Spinal cord (tissue), 10 donors: ENCODE measurements at places on chromosomes 16 and 17.

GRCh38 chr17:74344658-74345057 lies 17.0 kb downstream of the BTBD17 start:
- peaks cover 14% of the 10 kb centered on the region for H3K4me1 ChIP-seq
- H3K27ac ChIP-seq, result no peak overlapping the region
- H3K36me3 ChIP-seq, result no peaks in the 10 kb centered on the region
- no peak for DNase-seq
- no peak overlapping the region for H3K4me3 ChIP-seq

GRCh38 chr17:343211-343610 lies 9.4 kb downstream of the RPH3AL start:
- H3K36me3 ChIP-seq, result no peaks in the 10 kb centered on the region
- H3K4me3 ChIP-seq, result no peak overlapping the region
- no peaks in the 10 kb centered on the region for H3K27me3 ChIP-seq
- peaks cover 17% of the 10 kb centered on the region for H3K4me1 ChIP-seq
- no peak for DNase-seq
- no peak overlapping the region for H3K27ac ChIP-seq

DNA sequence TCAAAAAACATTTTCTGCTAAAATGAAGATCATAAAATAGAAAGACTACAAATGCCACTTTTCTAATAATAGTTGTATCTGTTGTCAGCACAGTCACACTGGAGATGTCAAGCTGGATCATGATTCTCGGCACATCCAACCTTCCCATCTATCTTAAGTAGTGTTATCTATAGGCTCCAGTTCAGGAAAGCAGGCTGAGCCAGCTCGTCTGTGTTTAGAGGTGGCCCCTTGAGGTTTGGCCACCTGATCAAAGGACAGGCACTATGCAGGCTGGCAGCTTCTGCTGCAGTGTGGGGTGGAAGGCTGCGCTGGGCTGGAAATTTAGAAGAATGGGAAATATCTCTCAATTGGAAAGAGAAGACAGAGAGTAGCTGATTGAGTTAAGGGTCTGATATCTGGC lies 32.4 kb downstream of the SMYD4 start:
- H3K27me3 ChIP-seq, result no peaks in the 10 kb centered on the region
- no peak for DNase-seq
- H3K36me3 ChIP-seq, result peaks cover 32% of the 10 kb centered on the region
- H3K27ac ChIP-seq, result no peak overlapping the region

GRCh38 chr17:39979893-39980350 lies 685 bp upstream of the PSMD3 start:
- H3K27ac ChIP-seq, result peak overlapping the region; percentile 89
- H3K27me3 ChIP-seq, result no peaks in the 10 kb centered on the region
- H3K36me3 ChIP-seq, result peaks cover 13% of the 10 kb centered on the region
- H3K4me1 ChIP-seq, result no peaks in the 10 kb centered on the region
- peak overlapping the region; percentile 86 for H3K4me3 ChIP-seq
- no peak for DNase-seq

DNA sequence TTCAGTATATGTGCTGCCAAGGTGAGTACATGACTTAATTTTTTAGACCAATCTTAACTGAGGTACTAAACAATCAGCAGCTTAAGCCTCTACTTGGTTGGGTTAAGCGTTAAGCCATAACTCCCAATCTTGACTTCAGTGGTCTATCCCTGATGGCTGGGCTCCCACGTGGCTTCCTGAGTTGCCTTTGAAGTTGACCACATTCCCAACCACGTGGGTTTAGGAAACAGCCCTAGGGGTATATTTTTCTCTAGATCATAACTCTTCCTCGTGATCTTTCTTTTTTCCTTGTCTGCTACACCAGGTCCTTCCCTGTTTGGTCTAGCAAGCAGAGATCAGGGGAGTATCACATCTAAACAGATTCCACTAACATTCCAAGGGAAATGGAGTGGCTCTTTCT lies 20.1 kb upstream of the PIRT start:
- H3K27ac ChIP-seq, result no peak overlapping the region
- H3K27me3 ChIP-seq, result no peaks in the 10 kb centered on the region
- no peak overlapping the region for H3K4me3 ChIP-seq

DNA sequence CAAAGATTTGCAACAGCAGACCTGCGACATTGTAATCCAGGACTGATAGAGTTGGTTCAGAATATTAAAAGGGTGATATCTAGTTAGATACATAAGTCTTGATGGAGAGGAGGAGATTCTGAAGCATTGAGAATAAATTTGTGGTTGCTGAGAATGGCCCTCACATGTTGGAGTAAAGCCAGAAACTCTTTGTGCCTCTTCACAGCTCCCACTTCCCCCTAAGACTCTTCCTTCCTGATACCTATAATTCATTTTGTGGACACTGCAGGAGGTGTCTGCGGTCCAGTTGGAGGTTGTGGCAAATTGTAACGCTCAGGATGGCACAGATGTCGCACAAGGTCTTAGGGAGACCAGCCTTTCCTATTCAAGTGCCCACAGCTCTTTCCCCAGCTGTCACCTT lies 17.5 kb downstream of the WWOX start:
- H3K27me3 ChIP-seq, result no peaks in the 10 kb centered on the region
- H3K36me3 ChIP-seq, result no peaks in the 10 kb centered on the region
- H3K4me1 ChIP-seq, result no peaks in the 10 kb centered on the region
- no peak overlapping the region for H3K4me3 ChIP-seq

GRCh38 chr17:66459811-66460270 lies 157.4 kb downstream of the PRKCA start:
- no peaks in the 10 kb centered on the region for H3K27me3 ChIP-seq
- H3K36me3 ChIP-seq, result no peaks in the 10 kb centered on the region
- no peak overlapping the region for H3K27ac ChIP-seq
- peaks cover 10% of the 10 kb centered on the region for H3K4me1 ChIP-seq
- DNase-seq, result no peak

DNA sequence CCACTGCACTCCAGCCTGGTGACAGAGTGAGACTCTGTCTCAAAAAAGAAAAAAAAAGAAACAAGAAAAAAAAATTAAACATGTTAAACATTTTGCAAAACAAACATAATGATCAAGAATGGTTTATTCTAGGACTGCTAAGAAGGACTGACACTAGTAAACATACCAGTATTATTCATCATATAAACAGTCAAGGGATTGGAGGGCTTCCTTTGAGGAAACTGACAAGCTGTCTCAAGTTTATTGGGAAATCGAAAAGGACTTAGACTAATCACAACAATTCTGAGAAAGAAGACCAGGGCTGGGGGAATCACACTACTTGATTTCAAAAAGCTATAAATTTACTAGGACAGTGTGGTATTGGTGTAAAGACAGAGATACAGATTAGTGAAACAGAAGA lies 75.5 kb downstream of the MYH10 start:
- no peaks in the 10 kb centered on the region for H3K4me1 ChIP-seq
- no peak overlapping the region for H3K4me3 ChIP-seq
- peaks cover 4% of the 10 kb centered on the region for H3K36me3 ChIP-seq
- DNase-seq, result no peak
- H3K27me3 ChIP-seq, result no peaks in the 10 kb centered on the region

DNA sequence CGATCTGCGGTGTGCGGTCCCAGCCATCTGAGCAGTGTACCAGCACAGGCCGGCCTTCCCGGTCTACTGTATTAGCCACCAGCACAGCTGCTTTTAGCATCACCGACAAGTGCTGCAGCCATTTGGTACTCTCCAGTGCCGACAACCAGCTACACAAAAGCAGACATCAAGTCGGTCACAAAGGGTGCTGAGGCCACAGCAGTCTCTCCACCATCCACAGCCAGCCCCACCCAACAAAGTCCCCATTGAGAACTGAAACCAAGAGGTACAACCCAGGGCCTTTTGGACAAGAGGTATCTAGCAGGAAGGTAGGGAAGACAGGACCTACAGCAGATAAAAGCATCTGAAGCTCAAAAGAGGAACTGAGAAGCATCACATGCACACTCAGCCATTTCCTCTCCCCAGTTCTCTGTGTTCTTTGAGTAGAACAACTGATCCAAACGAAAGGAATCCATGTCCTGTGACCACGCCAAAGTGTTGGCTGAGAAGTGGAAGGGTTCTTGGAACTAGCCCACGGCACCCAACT lies 9.5 kb downstream of the MTMR4 start:
- H3K4me3 ChIP-seq, result no peak overlapping the region
- H3K27me3 ChIP-seq, result no peaks in the 10 kb centered on the region
- DNase-seq, result no peak
- H3K4me1 ChIP-seq, result no peaks in the 10 kb centered on the region
- H3K36me3 ChIP-seq, result peaks cover 86% of the 10 kb centered on the region

DNA sequence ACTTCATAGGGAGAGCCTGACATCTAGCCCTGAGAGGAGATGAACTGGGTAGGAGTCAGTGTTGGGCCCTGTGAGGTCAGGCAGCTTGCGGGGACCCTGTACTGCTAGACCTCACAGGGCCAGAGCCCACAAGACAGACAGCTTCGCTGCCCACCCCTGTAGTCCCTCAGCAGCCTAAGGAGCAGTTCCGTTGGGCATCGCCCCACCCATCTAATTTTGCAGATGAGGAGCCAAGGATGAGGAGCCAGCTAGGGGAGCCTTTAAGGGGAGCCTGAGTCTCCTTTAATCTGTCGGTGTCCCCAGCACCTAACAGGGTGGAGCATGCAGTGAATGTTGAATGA lies 755 bp upstream of the TUFM start:
- peaks cover 25% of the 10 kb centered on the region for H3K4me1 ChIP-seq
- peak overlapping the region; percentile 91 for H3K27ac ChIP-seq
- H3K27me3 ChIP-seq, result no peaks in the 10 kb centered on the region
- H3K4me3 ChIP-seq, result peak overlapping the region; percentile 81
- H3K36me3 ChIP-seq, result peaks cover 30% of the 10 kb centered on the region
- no peak for DNase-seq

GRCh38 chr17:57887161-57887560 lies 37.3 kb upstream of the MRPS23 start:
- H3K36me3 ChIP-seq, result peaks cover 25% of the 10 kb centered on the region
- H3K27ac ChIP-seq, result no peak overlapping the region
- H3K27me3 ChIP-seq, result no peaks in the 10 kb centered on the region
- DNase-seq, result no peak
- H3K4me3 ChIP-seq, result no peak overlapping the region

GRCh38 chr16:29857133-29857760 lies 5.8 kb downstream of the CDIPT start:
- peaks cover 14% of the 10 kb centered on the region for H3K4me1 ChIP-seq
- no peak overlapping the region for H3K27ac ChIP-seq
- peaks cover 37% of the 10 kb centered on the region for H3K36me3 ChIP-seq
- H3K27me3 ChIP-seq, result no peaks in the 10 kb centered on the region
- no peak overlapping the region for H3K4me3 ChIP-seq

DNA sequence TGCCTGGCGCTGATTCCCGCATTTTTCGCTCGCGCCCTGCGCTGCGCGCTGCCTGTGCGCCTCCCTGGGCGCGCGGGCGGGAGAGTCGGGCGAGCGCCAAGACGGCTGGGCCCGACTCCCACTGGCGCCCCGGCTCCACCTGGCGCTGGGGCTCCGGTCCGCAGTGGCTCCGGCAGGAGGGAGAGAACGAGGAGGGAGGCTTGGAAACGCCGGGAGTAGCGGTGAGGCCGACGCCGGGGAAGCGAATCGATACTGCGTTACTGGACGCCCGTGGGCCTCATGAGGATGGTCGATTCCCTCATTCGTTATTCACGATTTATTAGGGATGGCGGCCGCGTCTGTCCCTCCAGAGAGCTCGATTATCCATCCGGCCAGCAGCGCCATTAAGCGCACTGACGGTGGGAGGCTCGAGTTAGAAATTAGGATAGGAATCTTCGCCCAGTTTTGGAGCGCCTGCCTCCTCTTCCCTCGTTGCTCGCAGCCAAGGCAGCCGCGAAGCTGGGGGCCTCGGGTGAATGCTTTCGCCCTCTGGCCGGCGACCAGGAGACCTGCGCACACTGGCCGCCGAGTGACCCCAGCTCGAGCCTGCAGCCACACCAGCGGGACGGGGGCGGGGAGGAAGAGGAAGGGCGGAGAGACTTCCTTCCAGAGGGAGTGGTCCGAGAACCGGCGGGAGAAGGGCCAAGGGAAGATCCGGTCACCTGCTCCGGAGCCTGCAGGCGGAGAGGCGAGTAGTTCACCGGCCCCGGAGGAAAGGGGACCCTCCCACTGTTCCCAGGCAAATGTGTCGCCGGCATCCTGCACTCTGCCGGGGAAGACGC lies 1.3 kb upstream of the PCGF2 start:
- no peaks in the 10 kb centered on the region for H3K36me3 ChIP-seq
- peaks cover 72% of the 10 kb centered on the region for H3K4me1 ChIP-seq
- DNase-seq, result no peak
- peak overlapping the region; percentile 93 for H3K27ac ChIP-seq
- H3K27me3 ChIP-seq, result no peaks in the 10 kb centered on the region
- H3K4me3 ChIP-seq, result peak overlapping the region; percentile 97

DNA sequence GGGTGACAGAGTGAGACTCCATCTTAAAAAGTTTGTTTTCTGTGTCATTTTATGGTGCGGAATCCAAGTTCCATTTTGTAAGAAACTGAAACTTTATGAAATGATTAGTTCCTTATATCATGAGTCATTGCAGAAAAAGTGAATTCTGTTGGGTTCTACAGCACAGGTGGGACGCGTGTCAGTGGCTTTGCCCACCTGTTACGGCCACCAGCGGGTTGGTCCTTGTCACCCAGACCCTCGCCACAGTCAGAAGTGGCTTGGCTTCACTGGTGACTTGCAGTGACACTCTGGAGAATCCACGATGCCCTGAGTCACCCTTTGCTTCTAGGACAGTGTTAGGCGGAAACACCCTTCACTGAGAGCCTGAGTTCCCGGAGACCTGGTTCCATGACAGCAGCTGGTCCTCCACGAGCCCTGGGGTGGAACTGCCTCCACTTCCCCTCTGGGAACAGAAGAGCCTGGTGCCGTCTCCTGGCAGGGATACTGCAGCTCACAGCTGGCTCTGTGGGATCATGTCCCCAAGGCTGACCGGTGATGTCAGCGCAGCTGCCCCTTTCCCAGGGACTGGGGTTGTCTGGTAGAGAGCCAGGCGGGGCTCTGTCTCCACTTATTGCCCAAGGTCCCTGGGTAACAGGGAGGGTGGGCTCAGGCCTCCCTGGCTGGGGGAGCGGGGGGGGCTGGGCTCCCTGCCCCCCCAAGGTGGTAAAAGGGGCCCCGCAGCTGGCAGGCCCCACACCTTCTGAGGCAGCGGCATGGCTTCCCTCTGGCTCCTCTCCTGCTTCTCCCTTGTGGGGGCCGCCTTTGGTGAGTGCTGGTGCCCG lies at the start of gene CTRB1:
TSS of gene CTRB1 (plus strand) at position 733 of the 821 bp plus-strand sequence. CDS start at position 753, 20 bp downstream.
- H3K4me1 ChIP-seq, result peaks cover 9% of the 10 kb centered on the region
- H3K27me3 ChIP-seq, result no peaks in the 10 kb centered on the region
- no peaks in the 10 kb centered on the region for H3K36me3 ChIP-seq
- no peak for DNase-seq
- no peak within 1 kb of the TSS for H3K27ac ChIP-seq
- no peak within 1 kb of the TSS for H3K4me3 ChIP-seq

GRCh38 chr17:49213399-49213798 lies 2.9 kb downstream of the ABI3 start:
- H3K4me1 ChIP-seq, result peaks cover 14% of the 10 kb centered on the region
- H3K36me3 ChIP-seq, result no peaks in the 10 kb centered on the region
- DNase-seq, result no peak
- H3K27ac ChIP-seq, result no peak overlapping the region
- no peak overlapping the region for H3K4me3 ChIP-seq

- no peak overlapping the region for H3K27ac ChIP-seq
- H3K36me3 ChIP-seq, result peaks cover 6% of the 10 kb centered on the region
- no peak for DNase-seq
- no peaks in the 10 kb centered on the region for H3K27me3 ChIP-seq
- H3K4me1 ChIP-seq, result no peaks in the 10 kb centered on the region
Measured at GRCh38 chr17:37220607-37220953, 155.2 kb upstream of the C17orf78 start.
